ENCODE measurements at places on chromosomes 1 and 21. TPM values are rescaled to one million over a fixed set of nuclear protein-coding genes. Genes with fewer than 3 reads are reported as not detected.

- DNase-seq, result peak; percentile 55
Observed at GRCh38 chr1:112997781-112998180, 41.8 kb upstream of the SLC16A1 start.

DNA sequence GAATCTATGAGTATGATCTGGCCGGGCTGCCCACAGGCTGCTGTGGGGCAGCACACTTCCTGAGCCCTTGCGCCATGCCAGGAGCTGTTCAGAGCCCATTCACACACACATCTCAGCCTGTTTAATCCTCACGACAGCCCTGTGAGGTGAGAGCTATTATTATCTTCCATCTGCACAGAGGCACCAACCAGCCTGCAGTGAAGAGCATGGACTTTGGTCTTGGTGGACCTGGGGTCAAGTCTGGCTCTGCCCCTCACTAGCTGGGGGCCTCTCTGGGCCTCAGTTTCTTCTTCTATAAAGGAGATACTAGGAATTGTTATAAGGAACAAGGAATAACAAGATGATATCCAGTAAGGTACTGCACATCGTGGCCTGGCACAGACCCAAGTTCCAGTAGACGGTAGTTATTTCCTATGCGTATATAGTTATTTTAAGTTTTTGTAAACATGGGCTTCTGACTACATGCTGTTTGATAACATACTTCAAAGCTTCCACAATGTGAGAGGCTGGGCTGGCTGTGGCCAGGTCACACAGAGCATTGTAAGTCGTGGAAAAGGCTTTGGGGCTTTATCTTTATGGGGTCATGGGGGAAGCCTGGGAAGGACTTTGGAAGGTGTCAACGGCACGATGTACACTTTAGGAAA is 3.4 kb upstream of the PADI2 start:
- DNase-seq, result peak; percentile 58

GRCh38 chr1:101965341-101965740 is 31.4 kb downstream of the OLFM3 start:
- DNase-seq, result peak; percentile 24

GRCh38 chr1:89022167-89022959 is at the start of gene GBP3:
Gene GBP3 (minus strand): TSS chr1:89022866. CDS start chr1:89020721, 2,145 bp downstream.
- DNase-seq, result peak; percentile 8

GRCh38 chr1:235077571-235078479 is 50.8 kb downstream of the TOMM20 start:
- DNase-seq, result no peak

DNA sequence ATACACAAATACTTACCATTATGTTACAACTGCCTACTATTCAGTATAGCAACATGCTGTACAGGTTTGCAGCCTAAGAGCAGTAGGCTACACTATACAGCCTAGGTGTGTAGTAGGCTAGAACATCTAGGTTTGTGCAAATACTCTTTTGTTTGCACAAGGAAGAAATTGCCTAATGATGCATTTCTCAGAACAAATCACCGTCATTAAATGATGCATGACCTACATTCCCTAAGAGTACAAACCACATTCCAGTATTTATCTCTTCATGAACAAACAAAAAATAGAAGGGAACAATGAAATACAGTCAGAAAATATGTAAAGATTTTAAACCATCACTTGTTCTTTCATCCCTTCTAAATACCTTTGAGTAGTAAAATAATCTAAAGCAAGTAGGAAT is 109.7 kb upstream of the HP1BP3 start:
- no peak for DNase-seq

- DNase-seq, result no peak
Observed at GRCh38 chr1:93988634-93989350, 79.6 kb upstream of the GCLM start.

Gene DNAJC11
- total RNA-seq, result 35.4 TPM

Gene S100A3
- 0.72 TPM for total RNA-seq

- DNase-seq, result peak; percentile 66
Observed at GRCh38 chr1:160083968-160084770, 2.8 kb downstream of the KCNJ9 start.

GRCh38 chr21:20998886-20999285 is 677 bp downstream of the NCAM2 start:
- no peak for DNase-seq

GRCh38 chr1:20339811-20340457 is 49.3 kb downstream of the VWA5B1 start:
- DNase-seq, result no peak

GRCh38 chr1:29658688-29659087 is 422.4 kb downstream of the PTPRU start:
- DNase-seq, result no peak

Gene NT5C1A
- total RNA-seq, result 19.6 TPM

- peak; percentile 48 for DNase-seq
Observed at GRCh38 chr1:67429011-67429527, 1.1 kb downstream of the SERBP1 start.

- DNase-seq, result no peak
Observed at GRCh38 chr21:29441651-29442050, 142.9 kb downstream of the BACH1 start.

- peak; percentile 77 for DNase-seq
Observed at GRCh38 chr1:32716312-32717148, 14.0 kb upstream of the SYNC start.

Gene DCAF6
- total RNA-seq, result 150 TPM

Gene RXFP4
- total RNA-seq, result not detected

- DNase-seq, result peak; percentile 56
Observed at GRCh38 chr1:218366322-218367052, 21.4 kb downstream of the TGFB2 start.

Gene CFAP45
- total RNA-seq, result 0.10 TPM

DNA sequence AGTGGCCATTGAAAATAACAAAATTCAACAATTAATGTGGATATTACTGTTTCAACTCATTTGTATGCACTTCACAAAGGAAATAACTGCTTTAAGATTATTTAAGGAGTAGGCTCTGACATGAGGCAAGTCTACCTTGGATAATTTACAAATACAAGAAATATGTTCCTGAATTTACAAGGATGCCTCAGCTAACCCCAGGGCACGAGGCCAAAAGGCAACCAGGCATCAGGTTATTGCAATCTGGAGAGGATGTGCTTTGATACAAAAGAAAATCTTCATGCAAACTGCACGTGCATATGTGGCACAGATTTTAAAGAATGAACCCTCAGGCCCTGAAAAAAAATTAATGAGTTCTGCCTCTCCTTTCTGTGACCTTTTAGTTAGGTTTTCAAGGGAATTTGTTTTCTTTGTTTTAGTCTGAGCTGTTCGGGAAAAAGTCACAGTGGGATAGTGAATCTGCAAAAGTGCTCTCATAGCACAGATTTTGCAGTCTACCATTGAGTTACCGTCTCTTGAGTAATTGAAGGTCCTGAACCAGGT is 1304.2 kb upstream of the ADGRL4 start:
- no peak for DNase-seq

DNA sequence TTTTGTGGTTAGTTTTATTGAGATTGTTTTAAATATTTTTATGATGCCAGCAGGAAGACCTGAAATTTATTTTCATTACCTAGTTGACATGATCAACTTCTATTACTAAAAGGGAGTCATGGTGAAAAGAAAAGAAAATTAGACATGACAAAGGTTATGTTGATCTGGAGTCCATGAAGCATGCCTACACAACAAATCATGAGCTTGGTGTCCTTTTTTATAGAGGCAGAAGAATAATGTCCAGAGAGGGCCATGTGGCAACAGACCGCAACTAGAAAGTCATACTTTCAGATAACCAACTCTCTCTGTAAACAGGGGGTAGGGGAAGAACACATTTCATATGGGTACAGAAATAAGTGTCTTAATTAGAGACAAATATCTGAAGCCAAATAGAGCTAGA is 175.5 kb upstream of the HOOK1 start:
- no peak for DNase-seq

DNA sequence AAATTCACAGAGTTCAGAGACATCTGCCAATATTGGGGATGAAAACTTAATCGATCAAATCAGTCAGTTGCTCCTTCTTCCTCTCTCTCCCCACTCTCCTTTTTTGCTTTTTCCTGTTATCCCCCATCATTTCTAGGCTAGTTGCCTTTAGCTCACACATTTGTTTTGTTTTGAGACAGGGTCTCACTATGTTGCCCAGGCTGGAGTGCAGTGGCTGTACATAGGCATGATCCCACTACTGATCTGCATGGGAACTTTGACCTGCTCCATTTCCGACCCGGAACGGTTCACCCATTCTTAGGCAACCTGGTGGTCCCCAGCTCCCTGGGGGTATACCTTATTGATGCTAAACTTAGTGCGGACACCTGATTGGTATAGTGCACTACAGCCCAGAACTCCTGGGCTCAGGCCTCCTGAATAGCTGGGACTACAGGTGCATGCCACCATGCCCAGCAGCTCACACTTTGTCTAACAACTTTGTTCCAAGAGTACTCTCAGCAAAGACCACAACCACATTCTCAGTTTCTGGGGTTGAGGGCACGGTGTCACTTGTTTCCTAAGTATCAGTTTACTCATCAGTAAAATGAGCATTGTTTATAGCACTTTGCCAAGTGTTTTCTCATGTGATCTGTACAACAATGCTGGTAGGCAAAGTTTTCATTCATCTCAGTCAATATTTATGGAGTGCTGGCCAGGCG is 6.7 kb upstream of the ELOA start:
- DNase-seq, result no peak

GRCh38 chr21:41067709-41068108 is 100.3 kb upstream of the BACE2 start:
- no peak for DNase-seq

Gene CCSAP
- 11.0 TPM for total RNA-seq

DNA sequence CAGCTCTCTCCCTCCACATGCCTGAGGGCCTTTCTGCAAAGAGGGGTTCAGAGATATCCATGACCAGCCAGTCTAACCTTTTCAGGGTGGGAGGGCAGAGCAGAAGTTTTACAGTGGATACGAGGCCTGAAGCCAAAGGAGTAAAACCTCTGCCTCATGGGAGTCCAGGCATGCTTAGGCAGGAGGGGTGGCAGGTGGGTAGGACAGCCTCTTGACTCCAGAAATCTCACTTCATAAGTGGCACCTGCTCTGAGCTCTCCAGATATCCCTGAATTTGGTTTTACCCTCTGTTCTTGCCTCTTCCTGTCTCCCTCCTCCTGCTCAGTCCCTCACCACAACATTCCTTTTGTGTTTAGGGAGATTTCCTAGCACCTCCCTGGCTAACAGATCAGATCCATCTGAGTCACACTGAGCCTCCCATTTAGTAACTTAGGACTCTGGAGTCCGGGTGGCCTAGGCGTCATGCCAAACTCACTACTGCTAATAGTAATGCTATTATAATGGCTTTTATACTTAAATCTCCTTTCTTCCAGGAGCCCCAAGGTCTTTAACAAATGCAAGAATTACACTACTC is 201.0 kb downstream of the HS2ST1 start:
- no peak for DNase-seq

GRCh38 chr1:56291374-56291919 is 287.9 kb downstream of the PLPP3 start:
- DNase-seq, result peak; percentile 20

GRCh38 chr1:3975903-3976630 is 76.0 kb upstream of the C1orf174 start:
- no peak for DNase-seq

- no peak for DNase-seq
Observed at GRCh38 chr1:8266436-8267165, 51.3 kb upstream of the SLC45A1 start.

Gene CIART
- total RNA-seq, result 0.92 TPM

GRCh38 chr1:40645118-40645680 is 20.3 kb downstream of the RIMS3 start:
- DNase-seq, result no peak

Gene KCNJ9
- not detected for total RNA-seq

Gene ACADM
- 109 TPM for total RNA-seq

DNA sequence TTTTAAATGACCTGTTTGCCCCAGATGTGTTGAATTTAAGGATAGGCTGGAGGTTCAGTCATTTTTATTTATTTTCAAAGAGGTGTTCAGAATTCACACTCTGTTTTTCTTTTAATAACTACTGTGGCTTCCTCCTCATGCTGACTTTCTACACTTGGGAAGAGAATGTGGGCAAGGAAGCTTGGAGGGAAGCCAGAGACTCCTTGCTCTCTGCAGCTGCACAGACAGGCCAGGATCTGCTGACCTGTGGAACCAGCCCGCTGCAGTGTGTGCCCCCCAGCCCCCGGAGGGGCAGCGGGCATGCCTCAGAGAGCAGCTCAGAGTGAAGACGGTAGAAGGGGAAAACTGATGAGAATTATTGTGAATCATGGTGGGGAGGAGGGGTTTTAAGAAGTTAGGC is 16.9 kb downstream of the MGST3 start:
- no peak for DNase-seq

GRCh38 chr1:20319456-20320220 is 29.0 kb downstream of the VWA5B1 start:
- DNase-seq, result no peak

- DNase-seq, result no peak
Observed at GRCh38 chr1:15064217-15064929, 89.2 kb upstream of the TMEM51 start.

- DNase-seq, result no peak
Observed at GRCh38 chr1:200877839-200878551, 5.2 kb downstream of the GPR25 start.

Gene PRAMEF2
- not detected for total RNA-seq
